ELR (cell line): ENCODE measurements at places on chromosomes 13 and 19.

- DNase-seq, result peak; percentile 55
Measured at GRCh38 chr19:570937-571565, 1.3 kb upstream of the BSG start.

- no peak for DNase-seq
Measured at GRCh38 chr13:110582421-110582954, 21.0 kb upstream of the RAB20 start.

DNA sequence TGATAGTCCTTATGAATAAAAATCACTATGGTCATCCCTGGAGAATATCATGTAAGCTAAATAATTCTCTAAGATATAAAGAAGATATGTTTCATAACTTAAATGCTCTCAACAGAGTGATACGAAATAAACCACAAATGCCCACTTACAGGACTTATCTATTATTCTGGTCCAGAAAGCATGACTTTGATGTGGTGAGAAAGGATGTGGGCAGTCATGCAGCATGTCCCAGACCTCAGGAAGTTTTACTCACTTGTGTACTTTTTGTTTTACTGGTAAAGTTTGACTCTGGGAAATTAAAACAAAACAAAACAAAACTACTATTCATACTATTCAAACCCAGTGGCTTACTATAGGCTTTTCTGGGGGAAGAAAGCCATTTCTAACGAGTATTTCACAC lies 483.2 kb upstream of the SLITRK6 start:
- peak; percentile 63 for DNase-seq

GRCh38 chr19:8361921-8362793 lies 1.8 kb upstream of the ANGPTL4 start:
- peak; percentile 99 for DNase-seq

DNA sequence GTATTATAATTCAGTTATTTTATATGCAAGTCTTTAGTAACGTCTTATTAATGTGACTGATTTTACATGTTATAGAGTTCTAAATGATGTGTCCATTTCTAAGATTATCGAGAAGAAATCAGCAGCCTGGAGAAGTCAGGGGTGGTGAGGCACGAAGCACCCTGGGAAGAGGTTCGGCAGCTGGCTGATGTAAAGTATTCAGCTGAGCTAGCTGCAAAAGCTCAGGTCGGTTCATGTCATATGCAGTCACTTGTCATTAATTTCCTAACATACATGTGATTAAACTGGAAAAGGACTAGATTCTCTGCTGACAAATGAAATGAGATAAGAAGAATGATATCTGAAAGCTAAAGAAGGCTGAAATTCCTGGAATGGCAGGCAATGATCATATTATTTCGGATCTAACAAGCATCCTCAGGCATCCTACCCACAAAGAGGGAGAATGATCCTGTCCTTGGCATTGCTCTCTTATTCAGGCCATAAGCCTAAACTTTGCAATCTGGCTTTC lies 383.0 kb upstream of the SLITRK1 start:
- no peak for DNase-seq

DNA sequence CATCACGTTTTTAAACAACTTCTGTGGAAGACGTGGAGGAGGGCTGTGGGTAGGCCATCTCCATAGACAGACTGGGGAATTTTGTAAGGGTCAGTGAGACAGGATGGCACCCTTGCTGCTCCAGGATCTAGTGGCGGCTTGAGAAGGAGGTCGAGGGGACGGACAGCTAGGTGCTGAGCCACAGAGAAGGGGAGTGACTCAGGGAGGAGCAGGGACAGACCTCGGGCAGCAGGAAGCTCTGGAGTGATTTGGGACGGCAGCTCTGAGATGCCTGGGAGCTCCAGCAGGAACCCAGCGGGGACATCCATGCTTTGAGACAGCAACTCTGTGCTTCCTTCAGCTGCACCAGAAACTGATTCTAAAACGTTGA lies 169.1 kb upstream of the SOX1 start:
- no peak for DNase-seq

GRCh38 chr19:43768273-43769050 lies 12.3 kb downstream of the KCNN4 start:
- DNase-seq, result no peak

DNA sequence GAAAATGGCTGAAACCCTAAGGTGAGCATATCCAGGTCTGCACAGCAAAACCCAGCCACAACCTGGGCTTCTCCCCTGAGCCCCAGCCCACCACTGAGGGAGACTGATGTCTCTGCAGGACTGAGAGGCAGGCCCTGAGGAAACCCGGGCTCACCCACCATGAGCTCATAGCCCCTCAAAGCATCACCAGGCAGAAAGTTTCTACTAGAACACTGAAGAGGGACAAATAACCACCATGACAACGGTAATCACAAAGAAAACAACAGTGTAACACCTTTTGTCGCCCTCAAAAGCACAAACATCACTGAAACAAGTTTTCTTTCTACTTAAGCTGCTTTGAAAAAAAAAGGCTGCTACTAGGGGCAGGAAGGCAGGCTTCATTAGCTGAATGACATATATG lies 29.8 kb downstream of the TSHZ3 start:
- no peak for DNase-seq

- no peak for DNase-seq
Measured at GRCh38 chr19:29503140-29503758, 22.5 kb upstream of the VSTM2B start.

DNA sequence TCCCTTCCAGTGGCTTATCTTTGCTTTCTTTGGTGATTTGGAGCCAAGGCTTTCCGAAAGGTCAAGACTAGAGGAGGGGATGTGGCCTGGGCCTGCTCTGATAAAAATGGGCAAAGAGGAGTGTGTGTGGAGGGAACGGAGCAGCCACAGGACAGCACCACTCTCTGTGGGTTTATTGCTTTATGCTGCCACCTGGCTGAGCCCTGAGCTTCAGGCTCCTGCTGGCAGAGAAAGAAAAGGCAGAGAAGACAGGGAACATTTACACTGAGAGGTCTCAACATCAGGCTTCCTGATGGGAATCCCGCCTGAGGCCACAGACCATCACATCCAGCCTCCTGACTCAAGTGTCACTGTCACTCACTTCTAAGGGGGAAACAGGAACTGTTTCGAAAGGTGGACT lies 9.2 kb upstream of the GSX1 start:
- peak; percentile 29 for DNase-seq

DNA sequence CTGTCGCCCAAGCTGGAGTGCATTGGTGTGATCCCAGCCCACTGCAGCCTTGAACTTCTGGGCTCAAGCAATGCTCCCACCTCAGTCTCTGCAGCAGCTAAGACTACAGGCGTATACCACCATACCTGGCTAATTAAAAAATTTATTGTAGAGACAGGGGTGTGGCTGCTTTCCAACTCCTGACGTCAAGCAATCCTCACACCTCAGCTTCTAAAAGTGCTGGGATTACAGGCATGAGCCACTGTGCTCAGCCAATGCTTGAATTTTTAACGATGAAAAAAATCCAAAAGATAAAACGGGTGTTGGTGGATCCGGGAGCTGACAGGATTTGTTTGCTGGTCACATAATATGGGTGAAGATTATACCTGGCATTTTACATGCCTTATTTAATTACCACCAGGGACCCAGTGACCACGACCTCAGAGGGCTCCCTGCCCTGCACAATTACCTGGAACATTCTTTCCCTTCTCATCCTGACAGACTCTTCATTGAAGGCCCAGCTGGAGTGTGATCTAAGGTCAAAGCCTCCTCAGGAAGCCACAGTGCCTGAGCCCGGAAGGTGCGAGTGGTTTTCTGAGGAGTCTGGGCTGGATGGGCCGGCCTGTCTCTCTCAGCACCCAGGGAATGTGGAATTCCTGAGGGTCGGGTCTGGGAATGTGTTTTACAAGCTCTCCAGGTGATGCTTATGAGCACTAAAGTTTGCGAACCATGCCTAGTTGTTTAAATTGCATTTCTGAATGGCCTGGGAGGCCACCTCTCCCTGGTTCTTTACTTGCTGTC lies 193.3 kb downstream of the USP12 start:
- no peak for DNase-seq

DNA sequence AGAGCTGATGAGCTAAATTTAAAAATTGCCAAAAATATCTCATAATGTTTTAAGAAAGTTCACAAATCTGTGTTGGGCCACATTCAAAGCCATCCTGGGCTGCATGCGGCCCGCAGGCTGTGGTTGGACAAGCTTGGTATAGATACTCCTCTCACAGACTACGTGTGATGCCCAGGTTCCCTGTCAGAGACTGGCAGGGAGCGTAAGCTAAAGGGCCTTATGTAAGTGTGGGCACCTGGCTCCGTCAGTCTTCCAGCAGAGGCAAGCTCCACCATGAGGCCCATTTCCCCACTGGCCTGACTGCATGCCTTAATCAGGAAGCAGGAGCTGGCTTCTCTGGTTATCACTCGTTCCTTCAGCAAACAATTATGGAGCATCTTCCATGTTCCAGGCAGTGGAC lies 200.2 kb downstream of the FOXO1 start:
- no peak for DNase-seq

- DNase-seq, result no peak
Measured at GRCh38 chr13:82458169-82458568, 1424.1 kb downstream of the SLITRK1 start.
